NCI-H446 (cell line): ENCODE measurements at places on chromosomes 11 and 22.
A peak's percentile ranks its signal among the peaks of the same experiment; 100 is the strongest.

GRCh38 chr11:69131644-69132300 is 24.0 kb upstream of the SMIM38 start:
- no peak for DNase-seq

GRCh38 chr11:36160091-36160490 is 129.1 kb downstream of the COMMD9 start:
- no peak for DNase-seq

DNA sequence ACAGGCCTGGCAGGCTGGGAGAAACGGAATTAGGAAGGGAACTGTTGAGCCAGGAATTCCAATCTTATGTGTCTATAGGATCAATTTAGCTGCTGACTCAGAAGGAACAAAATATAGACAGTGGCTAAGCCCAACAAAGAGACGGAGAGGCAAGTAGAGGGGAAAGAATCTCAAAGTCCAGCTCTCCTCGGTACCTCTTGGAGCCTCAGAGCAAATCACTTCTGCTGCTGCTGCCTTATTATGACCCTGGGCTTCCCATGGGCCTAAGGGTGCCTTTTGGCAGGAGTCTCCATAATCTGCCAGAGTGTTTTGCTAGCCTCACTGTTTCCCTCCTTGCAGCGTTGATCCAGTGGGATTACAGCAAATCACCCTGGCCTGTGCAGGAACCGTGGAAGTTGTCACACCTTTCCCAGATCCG is 31.7 kb downstream of the PAX6 start:
- DNase-seq = peak; percentile 71

DNA sequence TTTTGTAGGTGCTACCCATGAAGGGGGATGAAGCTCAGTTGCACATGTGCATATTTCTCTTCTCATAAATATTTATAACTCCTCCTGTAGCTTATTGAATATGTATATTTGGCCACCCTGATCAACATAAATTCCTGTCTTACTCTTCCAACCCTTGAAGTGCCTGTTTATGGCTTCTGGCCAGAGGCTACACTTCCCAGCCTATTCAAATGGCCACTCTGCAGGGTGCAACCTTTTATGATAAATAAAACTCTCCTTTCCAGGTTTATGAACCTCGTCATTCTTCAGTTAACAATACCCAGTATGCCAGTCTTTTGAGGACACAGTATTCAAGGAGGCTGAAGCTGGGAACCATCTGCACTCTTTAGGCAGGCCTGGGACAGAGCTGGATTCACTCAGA is 2.6 kb upstream of the RTL6 start:
- no peak for DNase-seq

DNA sequence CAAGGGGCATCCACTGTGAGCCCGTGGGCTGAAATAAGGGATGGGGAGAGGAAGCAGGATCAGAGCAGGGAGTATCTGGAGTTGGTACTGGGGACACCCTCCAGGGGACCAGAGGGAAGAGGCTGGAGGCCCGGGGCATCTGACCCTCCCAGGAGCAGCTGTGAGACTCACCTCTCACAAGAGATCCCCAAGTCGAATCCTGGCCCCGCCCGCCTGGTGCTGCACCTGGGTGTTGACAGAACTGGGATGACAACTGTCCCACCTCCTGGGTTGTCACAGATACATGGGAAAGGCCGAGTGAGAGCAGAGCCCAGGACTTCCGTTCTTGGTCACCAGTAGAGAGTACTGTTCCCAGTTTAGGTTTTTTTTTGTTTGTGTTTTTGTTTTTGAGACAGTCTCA is 78.9 kb downstream of the CELSR1 start:
- no peak for DNase-seq

DNA sequence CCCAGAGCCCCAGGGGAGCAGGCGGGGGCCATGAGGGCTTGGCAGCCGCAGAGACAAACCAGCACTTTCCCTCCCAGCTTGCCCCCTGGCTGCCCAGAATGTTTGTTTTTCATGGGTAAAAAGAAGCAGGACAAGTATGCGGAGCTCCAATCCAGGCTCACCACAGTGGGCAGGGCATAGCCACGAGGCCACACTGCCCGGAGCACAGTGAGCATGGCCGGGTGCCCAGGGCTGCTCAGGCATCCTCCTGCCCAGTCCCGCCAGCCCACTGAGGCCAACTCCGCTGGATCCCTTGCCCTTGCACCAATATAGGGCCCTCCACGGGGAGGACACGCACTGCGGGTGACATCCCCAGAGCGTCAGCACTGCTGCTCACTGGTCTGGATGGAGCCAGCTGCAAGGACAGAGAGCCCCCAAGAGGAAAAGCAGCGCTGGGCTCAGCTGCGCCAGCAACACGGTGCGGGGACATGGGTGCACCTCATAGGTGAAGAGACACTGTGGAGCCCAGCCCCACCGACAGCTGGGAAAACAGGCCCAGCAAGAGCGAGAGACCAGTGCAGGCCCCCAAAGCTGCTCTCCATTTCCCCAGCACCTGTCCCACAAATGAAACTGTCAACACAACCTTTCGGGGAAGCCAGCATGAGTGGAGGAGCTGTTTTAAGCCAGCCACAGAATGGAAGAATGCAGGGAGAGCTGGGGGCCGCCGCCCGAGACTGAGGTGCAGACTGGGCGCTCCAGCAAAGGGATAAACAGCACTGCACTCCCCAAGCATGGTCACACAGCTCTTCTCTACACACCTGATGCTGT is 24.8 kb downstream of the ARVCF start:
- DNase-seq = no peak
